ENCODE measurements at places on chromosomes 13 and 19. TPM values are rescaled to one million over a fixed set of nuclear protein-coding genes. Genes with fewer than 3 reads are reported as not detected.

GRCh38 chr13:39616087-39616694, 13.2 kb upstream of the LHFPL6 start:
- no peak overlapping the region for H3K4me3 ChIP-seq
- no peak overlapping the region for H3K27ac ChIP-seq
- no peaks in the 10 kb centered on the region for H3K4me1 ChIP-seq
- no peaks in the 10 kb centered on the region for H3K36me3 ChIP-seq
- DNase-seq = no peak

DNA sequence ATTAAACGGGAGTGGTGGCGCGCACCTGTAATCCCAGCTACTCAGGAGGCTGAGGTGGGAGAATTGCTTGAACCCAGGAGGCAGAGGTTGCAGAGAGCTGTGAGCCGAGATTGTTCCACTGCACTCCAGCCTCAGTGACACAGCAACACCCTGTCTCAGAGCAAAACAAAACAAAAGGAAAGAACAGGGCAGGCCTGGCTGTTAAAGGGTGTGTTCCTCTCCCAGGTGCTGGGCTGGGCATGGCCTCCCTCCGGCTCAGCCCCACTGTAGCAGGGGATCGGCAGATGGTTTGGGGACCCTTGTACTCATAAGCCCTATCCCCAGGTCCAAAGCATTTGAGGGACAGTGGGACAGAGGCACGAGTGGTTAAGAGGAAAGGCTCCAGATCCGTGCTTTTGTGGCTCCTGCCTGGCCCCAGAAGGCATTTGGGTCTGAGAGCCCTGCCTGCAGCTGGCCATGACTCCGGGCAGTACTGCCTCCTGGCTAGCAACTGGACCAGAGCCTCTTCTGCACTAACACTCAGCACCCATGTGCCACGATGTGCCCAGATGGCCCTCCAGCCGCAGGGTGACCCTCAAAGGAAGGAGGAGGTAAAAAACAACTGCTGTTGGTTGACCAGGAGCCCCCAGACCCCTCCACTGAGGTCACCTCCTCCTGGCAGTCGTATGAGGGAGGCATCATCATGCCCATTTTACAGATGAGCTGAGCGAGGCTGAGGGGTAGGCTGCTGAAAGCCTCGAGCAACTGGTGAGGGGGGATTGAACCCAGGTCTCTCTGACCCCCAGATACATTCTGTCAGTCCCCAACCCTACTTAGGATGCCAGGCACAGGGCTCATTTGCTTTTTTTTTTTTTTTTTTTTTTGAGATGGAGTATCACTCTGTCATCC, 10.0 kb downstream of the RFX1 start:
- H3K4me1 ChIP-seq = peaks cover 7% of the 10 kb centered on the region
- H3K27me3 ChIP-seq = no peaks in the 10 kb centered on the region
- H3K36me3 ChIP-seq = peaks cover 5% of the 10 kb centered on the region
- no peak overlapping the region for H3K4me3 ChIP-seq
- H3K27ac ChIP-seq = no peak overlapping the region

- DNase-seq = no peak
- H3K27me3 ChIP-seq = no peaks in the 10 kb centered on the region
- no peaks in the 10 kb centered on the region for H3K36me3 ChIP-seq
- no peak overlapping the region for H3K4me3 ChIP-seq
- H3K4me1 ChIP-seq = no peaks in the 10 kb centered on the region
- no peak overlapping the region for H3K27ac ChIP-seq
Measured at GRCh38 chr19:34662919-34663318, 14.0 kb downstream of the SCGB2B2 start.

DNA sequence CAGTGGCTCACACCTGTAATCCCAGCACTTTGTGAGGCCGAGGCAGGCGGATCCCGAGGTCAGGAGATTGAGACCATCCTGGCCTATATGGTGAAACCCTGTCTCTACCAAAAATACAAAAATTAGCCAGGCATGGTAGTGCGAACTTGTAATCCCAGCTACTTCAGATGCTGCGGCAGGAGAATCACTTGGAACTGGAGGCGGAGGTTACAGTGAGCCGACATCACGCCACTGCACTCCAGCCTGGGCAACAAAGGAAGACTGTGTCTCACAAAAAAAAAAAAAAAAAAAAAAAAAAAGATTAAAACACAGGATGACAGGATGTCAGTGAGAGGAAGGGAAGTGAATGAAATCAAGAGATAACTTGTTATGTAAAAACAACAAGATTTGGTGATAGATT, 1158.5 kb downstream of the PCDH9 start:
- no peak for DNase-seq
- no peaks in the 10 kb centered on the region for H3K4me1 ChIP-seq
- H3K27ac ChIP-seq = no peak overlapping the region
- no peaks in the 10 kb centered on the region for H3K27me3 ChIP-seq
- H3K4me3 ChIP-seq = no peak overlapping the region

DNA sequence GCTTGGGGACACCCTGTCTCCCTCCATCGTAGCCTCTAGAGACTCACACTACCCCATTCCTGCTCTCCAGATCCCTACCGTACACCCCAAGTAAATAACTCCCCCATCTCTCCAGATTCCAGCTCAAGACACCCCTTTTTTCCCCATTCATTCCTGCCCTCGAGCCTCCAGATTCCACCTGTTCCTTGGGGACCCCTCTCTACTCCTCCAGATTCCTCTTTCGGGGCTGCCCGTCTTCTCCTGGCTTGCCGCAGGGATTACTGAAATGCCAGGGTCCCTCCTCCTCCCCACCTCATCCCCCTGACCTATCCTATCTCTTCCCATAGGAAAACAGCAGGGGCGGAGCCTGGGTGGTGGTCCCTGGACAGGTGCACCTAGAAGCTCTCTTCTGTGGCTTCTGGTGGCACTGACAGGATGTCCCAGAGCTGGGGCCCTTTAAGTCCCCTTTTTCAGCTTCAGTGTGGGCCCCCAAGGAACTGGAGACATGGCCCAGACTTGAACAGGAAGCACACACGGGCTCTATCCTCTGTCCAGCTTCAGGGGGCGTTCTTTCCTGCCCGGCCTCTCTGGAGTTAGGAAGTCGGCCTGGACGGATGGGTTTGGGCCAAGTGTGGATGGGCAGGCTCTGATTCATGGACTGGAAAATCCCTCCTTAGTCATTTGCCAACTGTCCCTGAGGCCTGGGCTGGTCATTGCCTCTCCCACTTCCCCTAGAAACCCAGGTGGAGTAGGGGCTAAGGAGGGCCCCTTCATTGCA, 1.2 kb downstream of the ZSWIM4 start:
- no peaks in the 10 kb centered on the region for H3K27me3 ChIP-seq
- H3K4me3 ChIP-seq = peak overlapping the region; percentile 94
- H3K27ac ChIP-seq = peak overlapping the region; percentile 96

DNA sequence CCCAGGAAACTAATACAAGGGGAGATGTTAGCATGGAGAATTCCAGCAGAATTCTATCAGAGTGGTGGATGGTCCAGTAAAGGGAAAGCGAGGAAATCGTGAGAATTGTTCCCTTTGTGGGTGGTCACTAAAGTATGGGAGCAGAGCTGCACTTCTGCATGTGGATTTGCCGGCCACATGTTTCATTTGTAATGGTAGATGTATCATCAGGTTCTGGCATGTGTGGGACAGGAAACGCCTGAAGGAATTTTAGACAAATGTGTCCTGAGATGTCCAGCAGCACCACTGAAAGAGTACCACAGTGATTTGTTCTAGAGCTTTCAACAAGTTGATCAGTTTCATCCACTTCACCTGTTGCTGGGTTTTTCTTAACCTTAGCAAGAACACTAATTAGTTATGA, 308.4 kb downstream of the SHISA2 start:
- H3K27me3 ChIP-seq = no peaks in the 10 kb centered on the region
- no peak overlapping the region for H3K4me3 ChIP-seq
- H3K27ac ChIP-seq = no peak overlapping the region
- H3K36me3 ChIP-seq = no peaks in the 10 kb centered on the region
- DNase-seq = no peak
- H3K4me1 ChIP-seq = peaks cover 8% of the 10 kb centered on the region

Gene PEAK3
- under 0.01 TPM for total RNA-seq

- H3K27ac ChIP-seq = no peak overlapping the region
- H3K27me3 ChIP-seq = no peaks in the 10 kb centered on the region
- no peak for DNase-seq
- H3K4me3 ChIP-seq = no peak overlapping the region
- H3K4me1 ChIP-seq = no peaks in the 10 kb centered on the region
- H3K36me3 ChIP-seq = no peaks in the 10 kb centered on the region
Measured at GRCh38 chr13:91153372-91153771, 194.1 kb upstream of the MIR17HG start.

- no peak overlapping the region for H3K27ac ChIP-seq
- H3K36me3 ChIP-seq = no peaks in the 10 kb centered on the region
- H3K4me3 ChIP-seq = no peak overlapping the region
- DNase-seq = no peak
Measured at GRCh38 chr19:14761607-14762006, 16.8 kb downstream of the ADGRE2 start.

DNA sequence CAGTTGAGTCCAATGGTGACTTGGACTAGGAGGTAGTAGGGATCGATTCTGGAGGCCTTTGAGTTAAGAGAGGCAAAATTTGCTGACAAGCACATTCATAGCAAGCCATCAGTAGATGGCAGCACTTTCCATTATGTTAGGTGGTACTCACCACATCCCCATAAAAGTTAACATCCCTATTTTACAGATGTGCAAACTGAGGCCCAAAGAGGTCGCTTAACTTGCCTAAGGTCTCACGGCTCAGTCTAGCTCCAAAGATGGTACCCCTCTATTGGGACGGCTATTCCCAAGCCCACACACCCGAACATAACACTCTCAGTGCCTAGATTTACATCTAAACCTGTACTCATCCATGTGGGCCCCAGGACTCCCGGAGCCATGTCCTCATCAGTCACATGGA, 21.5 kb upstream of the FOSB start:
- DNase-seq = peak; percentile 72
- no peaks in the 10 kb centered on the region for H3K27me3 ChIP-seq
- no peak overlapping the region for H3K4me3 ChIP-seq
- H3K27ac ChIP-seq = no peak overlapping the region

Gene TEX101
- not detected for total RNA-seq

DNA sequence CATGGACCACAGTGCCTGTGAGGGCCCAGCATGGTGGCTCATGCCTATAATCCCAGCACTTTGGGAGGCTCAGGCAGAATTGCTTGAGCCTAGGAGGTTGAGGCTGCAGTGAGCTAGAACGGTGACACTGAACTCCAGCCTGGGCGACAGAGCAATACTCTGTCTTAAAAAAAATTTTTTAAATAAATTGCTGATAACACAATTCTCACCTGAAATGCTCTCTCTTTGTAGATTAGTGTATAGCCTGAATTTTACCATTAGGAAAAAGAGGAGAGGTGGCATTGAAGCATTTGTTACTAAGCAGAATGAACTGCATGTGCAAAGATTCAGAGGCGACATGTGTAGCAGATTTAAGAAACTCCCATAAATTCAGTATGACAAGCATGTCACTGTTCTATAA, 29.1 kb upstream of the MAP3K10 start:
- no peaks in the 10 kb centered on the region for H3K4me1 ChIP-seq
- H3K4me3 ChIP-seq = no peak overlapping the region
- DNase-seq = no peak
- H3K27me3 ChIP-seq = no peaks in the 10 kb centered on the region
- no peaks in the 10 kb centered on the region for H3K36me3 ChIP-seq

Gene AZU1
- not detected for total RNA-seq

DNA sequence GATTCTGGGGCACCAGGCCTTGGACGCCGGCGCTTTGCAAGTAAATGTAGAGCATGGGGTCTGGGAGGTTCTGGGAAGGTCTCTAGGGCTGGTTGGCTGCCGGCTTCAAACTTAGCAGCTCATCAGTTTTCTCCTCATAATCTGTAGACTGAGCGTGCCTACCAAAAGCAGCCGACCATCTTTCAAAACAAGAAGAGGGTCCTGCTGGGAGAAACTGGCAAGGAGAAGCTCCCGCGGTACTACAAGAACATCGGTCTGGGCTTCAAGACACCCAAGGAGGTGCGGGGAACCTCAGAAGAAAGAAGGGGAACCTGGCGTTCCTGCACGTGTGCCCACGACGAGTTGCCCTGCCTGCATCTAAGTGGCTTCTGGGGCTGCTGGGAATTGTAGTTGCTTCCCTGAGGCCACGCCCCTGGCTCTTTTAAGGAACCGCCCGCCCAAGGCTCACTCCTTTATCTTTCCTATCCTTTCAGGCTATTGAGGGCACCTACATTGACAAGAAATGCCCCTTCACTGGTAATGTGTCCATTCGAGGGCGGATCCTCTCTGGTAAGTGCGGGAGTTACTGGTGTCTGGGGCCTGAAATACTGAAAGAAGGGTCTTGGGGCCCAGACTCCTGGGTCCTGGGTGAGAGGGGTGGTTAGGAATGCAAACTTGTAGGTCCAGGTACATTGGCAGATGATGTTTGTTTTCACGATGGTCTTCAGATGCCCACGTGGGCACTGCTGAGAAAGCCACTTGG, 984 bp downstream of the RPS11 start:
- peak overlapping the region; percentile 97 for H3K4me3 ChIP-seq
- H3K36me3 ChIP-seq = peaks cover 35% of the 10 kb centered on the region
- peak overlapping the region; percentile 96 for H3K27ac ChIP-seq
- H3K4me1 ChIP-seq = peaks cover 21% of the 10 kb centered on the region
- DNase-seq = peak; percentile 94

Gene RASA3
- 40.7 TPM for total RNA-seq

DNA sequence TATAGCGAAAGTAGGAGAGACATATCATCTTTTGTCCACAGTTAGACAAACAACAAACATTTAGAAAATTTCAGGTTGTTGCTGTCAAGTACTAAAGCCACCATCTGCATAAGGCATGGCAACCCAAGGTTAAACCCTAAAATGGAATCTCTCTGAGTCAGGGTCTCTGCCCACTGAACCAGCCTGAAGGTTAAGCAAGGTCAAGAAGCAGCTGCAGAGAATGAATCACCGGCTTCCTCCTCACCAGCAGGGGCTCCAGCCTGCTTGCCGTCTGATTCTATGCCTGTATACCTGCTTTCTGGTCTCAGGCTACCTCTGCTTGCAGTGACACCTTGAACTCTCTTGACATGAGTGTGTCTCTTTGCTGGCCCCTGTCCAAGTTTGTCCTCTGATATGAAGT, 726.2 kb upstream of the SGCG start:
- no peaks in the 10 kb centered on the region for H3K27me3 ChIP-seq
- H3K4me3 ChIP-seq = no peak overlapping the region
- no peak for DNase-seq
- no peaks in the 10 kb centered on the region for H3K4me1 ChIP-seq
- H3K27ac ChIP-seq = no peak overlapping the region

- H3K27me3 ChIP-seq = no peaks in the 10 kb centered on the region
- DNase-seq = no peak
- H3K27ac ChIP-seq = no peak overlapping the region
- H3K36me3 ChIP-seq = peaks cover 59% of the 10 kb centered on the region
Measured at GRCh38 chr19:58311345-58311865, 6.2 kb downstream of the ERVK3-1 start.

DNA sequence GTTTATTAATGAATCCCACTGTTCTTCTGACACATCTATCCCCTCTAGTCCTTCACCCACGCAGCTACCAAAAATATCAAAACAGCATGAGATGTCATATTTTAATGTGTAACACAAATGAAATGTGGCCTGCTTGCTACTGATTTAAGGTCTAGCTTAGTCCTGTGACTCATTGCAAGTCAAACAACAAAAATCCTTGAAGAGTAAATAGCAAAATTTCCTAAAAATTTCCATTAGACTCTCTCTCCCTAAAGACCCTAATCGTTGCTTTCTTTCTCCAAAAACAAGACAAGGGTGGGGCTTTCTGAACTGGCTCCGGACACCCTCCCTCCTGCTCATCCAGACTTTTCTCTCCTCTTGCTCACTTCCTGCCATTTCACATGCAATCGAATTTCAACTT, 99.9 kb upstream of the IPO5 start:
- no peaks in the 10 kb centered on the region for H3K36me3 ChIP-seq
- peaks cover 21% of the 10 kb centered on the region for H3K4me1 ChIP-seq
- H3K27ac ChIP-seq = no peak overlapping the region
- H3K27me3 ChIP-seq = no peaks in the 10 kb centered on the region
